ENCODE measurements at places on chromosomes 3 and 15. TPM values are rescaled to one million over a fixed set of nuclear protein-coding genes. Genes with fewer than 3 reads are reported as not detected.

The POLQ gene
- 2.5 TPM for total RNA-seq

The GTF2A2 gene
- total RNA-seq: 31.5 TPM

The CKMT1A gene
- total RNA-seq: not detected

The ISG20 gene
- 9.4 TPM for total RNA-seq

The ARPIN gene
- total RNA-seq: 17.0 TPM

The RETNLB gene
- not detected for total RNA-seq

The IL5RA gene
- total RNA-seq: not detected

The EXOG gene
- total RNA-seq: 20.6 TPM

All from articular chondrocyte of knee joint (primary cell).